ENCODE measurements at places on chromosomes 2 and 18. TPM values are rescaled to one million over a fixed set of nuclear protein-coding genes. Genes with fewer than 3 reads are reported as not detected.

DNA sequence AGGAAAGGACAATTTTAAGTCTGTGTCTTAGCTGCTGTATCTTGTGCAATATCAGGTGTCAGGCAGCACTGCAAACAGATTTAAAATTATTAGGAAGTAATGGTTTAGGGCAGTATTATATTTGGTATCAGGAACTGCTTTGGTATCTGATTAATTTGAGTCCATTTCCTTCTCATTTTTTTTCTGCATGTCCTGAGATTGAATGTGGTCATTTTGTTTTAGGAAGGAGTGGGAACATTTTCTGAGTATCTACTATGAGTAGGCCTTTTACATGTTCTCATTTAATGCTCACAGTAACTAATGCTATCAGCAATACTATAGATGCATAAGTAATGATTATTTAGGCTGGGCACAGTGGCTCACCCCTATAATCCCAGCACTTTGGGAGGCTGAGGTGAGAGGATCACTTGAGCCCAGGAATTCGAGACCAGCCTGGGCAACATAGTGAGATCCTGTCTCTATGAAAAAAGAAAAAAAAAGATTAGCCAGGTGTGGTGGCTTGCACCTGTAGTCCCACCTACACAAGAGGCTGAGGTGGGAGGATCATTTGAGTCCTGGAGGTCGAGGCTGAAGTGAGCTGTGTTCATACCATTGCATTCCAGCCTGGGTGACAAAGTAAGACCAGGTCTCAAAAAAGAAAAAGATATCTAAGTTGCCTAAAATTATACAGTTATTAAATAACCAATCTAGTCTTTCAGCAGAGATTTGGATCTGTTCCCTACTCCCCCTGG lies 4.7 kb downstream of the FMNL2 start:
- DNase-seq, result no peak

- no peak for DNase-seq
These were observed 98.6 kb downstream of the HDAC4 start for GRCh38 chr2:239302083-239302807.

- no peak for DNase-seq
These were observed 32.5 kb downstream of the SLC1A4 start for GRCh38 chr2:65021709-65022108.

- DNase-seq, result no peak
These were observed 188.9 kb downstream of the LTBP1 start for GRCh38 chr2:33135645-33136044.

DNA sequence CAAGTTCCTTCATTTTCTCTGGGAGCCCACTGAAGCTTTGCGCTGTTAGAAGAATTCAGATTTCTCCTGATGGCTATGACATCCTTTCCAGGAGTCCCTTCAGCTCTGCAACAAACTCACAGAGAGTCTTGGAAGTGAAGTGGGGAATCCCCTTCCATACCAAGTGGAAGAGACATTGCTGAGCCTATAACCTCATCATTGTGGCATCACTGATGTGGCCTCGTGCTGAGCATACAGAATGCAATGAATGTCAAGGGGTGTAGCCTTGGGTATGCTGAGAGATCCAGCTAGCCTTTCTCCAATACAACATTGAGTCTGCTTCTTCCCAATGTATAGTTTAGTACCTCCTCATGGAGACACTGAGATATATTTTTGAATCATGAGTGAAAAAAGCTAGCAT lies 311.1 kb upstream of the RAB12 start:
- no peak for DNase-seq

- no peak for DNase-seq
These were observed 88.0 kb downstream of the LTBP1 start for GRCh38 chr2:33034784-33035183.

DNA sequence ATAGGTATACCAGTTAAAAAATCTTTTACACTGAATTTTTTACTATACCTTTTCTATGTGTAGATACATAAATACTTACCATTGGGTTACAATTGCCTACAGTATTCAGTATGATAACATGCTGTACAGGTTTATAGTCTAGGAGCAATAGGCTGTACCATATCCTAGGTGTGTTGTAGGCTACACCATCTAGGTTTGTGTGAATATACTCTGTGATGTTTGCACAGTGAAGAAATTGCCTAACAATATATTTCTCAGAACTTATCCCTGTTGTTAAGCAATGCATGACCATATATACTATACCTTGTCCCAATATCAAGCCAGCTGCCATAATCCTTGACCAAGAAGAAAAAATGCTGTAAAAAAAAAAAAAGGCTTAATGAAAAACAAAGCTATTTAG lies 114.5 kb downstream of the PIGN start:
- no peak for DNase-seq

DNA sequence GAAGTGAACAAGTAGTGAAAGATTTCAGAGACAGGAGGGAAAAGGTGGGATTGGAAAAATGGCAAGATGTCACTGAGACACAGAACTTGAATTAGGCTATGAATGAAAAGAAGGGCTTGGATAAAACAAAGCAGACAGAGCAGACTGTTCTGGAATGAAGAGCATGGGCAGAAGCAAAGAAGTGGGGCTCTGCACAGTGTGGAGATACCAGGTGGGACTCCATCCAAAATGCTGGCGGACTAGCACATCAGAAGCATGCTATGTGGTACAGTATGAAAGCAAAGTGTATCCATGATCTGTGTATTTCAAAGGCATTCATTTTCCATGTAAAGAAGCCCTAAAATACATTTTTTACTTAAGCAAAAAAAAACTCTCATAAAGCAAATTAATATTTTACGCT lies 410.8 kb upstream of the LYPD1 start:
- DNase-seq, result no peak

DNA sequence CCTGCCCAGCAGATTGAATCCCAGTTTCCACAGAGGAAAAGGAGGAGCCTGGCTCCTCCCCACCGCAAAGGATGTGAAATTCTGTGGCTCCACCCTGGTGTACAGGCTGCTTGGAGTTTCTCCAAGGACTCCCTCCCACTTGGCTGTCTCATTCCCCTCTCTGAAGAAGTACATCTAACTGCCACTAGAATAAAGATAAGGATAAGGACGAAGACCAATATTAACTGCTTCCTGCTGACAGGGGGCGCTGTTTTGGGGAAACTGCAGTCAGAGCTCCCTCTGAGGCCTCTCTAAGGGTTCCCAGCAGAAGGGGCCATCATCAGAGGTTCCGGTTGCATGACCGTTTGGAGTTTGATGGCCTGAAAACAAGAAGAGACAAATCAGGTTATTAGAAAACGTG lies 790.9 kb downstream of the CPS1 start:
- DNase-seq, result no peak

GRCh38 chr2:13524492-13524891 lies 807.8 kb downstream of the TRIB2 start:
- DNase-seq, result no peak

GRCh38 chr18:65279668-65280305 lies 471.0 kb upstream of the CDH7 start:
- DNase-seq, result no peak

Gene POTEI
- 0.44 TPM for total RNA-seq

Gene TLX2
- not detected for total RNA-seq

Gene LRRC30
- total RNA-seq, result not detected

Gene FOSL2
- 0.39 TPM for total RNA-seq

Gene DHX57
- total RNA-seq, result 17.7 TPM

Gene DNAJC5G
- 18.1 TPM for total RNA-seq

Gene ADGRF3
- total RNA-seq, result 3.9 TPM
